ENCODE measurements at places on chromosomes 3 and 15.

DNA sequence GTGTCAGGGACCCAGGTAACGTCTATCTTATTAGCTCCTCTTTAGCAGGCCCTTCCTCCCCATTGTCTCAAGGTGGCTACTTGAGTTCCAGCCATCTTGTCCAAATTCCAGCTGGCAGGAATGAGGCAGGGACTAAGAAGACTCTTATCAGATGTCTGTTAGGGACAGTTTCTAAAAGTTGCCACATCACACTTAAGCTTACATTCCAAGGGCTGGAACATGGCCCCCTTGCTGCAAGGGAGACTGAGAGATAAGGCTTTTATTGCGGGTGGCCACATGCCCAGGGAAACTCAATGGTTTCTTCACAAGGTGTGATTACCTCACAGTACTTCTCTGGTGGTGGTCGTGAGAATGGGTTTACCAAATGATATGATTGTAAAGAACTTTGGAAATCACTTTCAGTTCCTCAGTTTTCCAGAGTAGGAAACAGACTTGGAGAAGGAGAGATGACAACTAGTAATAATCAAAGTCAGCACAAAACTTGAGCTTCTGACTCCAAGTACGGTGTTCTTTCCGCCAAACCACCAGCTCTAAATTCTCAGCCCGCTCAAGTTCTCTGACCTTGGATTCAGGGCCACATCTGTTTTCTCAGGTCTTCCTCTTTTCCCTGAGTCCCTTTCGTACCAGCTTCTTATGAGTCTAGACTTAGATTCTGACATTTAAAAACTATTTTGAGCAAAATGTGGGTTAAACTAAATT is 14.2 kb downstream of the PDIA5 start:
- no peak for DNase-seq

DNA sequence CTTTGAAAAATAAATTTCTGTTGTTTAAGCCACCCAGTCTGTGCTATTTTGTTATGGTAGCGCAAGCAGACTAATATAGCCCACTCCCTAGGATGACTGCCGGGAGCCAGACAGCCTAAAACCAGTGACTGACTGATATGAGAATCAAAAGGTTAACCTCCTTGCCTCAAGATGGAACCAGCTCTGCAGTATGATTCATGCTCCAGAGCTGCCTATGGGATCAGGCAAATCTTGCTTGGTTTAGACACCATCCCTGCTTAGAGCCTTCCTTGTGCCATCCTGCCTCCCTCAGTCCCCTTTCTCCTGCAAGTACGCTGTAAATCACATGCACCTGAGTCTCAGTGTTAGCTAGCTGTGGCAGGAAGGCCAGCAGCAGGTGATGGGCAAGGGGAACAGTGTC is 39.3 kb downstream of the TRANK1 start:
- no peak for DNase-seq

DNA sequence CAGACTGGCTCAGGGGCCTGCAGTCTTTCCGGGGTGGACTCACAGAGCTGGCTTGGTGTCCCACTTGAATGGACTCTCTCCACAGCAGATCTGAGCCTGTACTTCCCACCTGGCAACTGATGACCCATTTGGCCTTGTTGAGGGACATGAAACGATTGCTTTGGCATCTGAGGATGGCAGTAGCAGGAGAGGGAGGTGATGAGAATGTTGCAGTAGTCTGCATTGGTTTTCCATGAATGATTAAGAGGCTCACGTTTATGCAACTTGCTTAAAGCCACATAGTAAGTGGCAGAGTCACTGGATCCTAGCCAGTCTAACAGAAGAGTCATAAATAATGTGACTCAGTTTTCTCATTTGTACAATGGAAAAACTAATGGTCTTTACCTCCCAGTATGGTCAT is 21.9 kb downstream of the IL20RB start:
- DNase-seq, result no peak

DNA sequence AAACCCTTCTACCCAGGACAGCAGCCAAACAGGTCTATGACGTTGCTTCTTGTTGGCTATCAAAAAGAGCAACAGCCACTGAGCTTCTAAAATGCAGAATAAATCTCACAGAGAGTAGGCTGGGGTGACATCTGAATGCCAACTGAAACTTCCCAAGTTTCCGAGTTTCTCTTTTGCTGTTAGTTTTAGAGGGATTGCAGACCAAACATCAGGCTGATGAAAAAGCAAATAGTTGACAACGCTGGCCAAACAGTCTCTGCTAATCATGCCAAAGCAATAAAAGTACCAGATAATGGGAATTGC is 670 bp upstream of the CBLB start:
- DNase-seq, result no peak

- no peak for DNase-seq
These were observed 49.9 kb downstream of the MME start for GRCh38 chr3:155130001-155130400.

DNA sequence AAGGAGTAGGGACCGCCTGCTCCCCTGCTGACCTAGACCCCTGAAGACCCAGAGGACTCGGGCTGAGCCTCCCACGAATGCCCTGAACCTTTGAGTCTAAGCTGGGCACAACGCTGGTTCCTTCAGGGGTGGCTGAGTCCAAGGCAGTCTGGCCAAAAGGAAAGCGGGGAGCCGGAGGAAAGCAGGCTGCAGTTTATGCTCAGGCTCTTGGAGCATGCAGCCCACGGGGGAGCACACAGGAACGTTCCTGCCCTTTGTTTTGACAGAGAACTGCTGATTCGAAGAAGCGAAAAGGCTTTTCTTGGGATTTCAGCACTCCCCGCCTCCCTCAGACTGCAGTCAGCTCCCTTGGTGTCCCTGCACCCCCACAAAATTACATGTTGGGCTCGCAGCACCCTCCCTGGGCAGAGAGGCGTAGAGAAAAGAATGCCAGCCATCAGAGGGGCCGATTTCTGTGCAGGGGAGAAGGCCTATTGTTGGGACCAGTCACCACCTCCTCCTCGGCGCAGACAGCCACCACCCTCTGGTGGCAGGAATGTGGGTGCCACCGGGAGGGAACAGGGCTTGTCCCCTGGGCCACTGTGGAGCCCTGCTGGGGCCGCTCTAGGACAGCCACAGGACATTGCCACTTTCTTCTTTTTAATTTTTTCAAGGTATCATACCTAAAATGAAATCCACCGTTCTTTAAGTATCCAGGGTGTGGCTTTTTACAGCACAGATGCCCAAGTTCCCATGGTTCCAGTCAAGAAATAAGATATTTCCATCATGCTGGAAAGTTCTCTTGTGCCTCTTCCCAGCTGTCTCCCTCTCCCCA is 72.2 kb downstream of the SMAD6 start:
- DNase-seq, result peak; percentile 85

- no peak for DNase-seq
These were observed 473.7 kb downstream of the LPP start for GRCh38 chr3:188627652-188628051.

- no peak for DNase-seq
These were observed 17.8 kb downstream of the CEP19 start for GRCh38 chr3:196694202-196694638.

- no peak for DNase-seq
These were observed 43.6 kb upstream of the SRGAP3 start for GRCh38 chr3:9293076-9293475.

GRCh38 chr3:73214846-73215245 is 153.4 kb downstream of the EBLN2 start:
- DNase-seq, result no peak

GRCh38 chr15:63504979-63505841 is 817 bp downstream of the USP3 start:
- DNase-seq, result no peak

DNA sequence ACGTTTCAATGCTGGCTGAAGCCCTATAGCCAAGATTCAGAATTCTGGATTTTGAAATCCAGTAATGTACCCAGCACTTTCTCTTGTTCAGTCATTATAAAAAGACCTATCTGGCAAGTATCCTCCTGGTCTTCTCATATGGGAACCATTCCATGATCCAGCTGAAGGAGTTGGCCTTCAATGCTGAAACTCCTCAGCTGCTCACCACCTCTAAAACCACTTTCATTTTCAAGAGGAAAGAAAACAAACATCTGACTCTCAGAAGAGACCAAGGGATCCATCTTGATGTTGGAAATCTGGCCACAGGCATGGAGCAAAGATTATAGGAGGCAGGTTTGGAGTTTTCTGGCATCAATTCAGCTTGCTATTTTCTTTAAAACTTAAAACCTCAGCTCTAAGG is 235.4 kb downstream of the FMN1 start:
- no peak for DNase-seq

DNA sequence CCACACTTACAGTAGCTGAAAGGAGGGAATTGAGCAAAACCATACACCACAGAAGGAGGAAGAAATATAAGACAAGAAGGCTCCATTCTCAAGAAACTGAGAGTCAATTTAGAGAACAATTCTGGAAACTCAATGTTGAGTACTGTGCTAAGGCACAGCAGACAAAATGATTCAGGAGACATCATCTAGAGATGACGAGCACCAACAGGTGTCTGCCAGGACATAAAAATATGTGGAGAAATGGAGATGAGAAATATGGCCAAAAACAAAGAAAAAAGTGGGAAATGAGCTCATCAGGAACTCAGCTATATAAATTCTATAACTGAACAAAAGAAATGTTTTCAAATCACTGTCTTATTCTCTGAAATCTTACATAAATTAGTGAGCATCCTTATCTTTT is 343.7 kb downstream of the ERC2 start:
- no peak for DNase-seq

GRCh38 chr15:84749111-84749991 is 959 bp downstream of the ZNF592 start:
- DNase-seq, result no peak

- DNase-seq, result no peak
These were observed 54.1 kb downstream of the SRGAP3 start for GRCh38 chr3:9195390-9195789.

- DNase-seq, result no peak
These were observed 75.9 kb downstream of the BOC start for GRCh38 chr3:113287111-113287802.

- DNase-seq, result no peak
These were observed 731.6 kb downstream of the GBE1 start for GRCh38 chr3:81029861-81030260.

DNA sequence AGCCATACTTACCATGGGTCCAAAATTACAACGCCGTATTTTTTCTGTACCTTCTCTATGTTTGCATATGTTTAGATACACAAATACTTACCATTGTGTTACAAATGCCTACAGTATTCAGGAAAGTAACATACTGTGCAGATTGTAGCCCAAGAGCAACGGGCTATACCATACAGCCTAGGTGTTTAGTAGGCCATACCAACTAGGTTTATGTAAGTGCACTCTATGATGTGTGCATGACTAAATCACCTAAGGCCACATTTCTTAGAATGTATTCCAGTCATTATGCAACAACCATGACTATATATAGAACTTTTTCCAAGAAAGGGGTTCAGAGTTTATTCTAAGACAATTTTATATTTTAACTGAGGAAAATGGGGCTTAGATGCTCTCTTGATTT is 411.7 kb downstream of the MAGI1 start:
- DNase-seq, result no peak

DNA sequence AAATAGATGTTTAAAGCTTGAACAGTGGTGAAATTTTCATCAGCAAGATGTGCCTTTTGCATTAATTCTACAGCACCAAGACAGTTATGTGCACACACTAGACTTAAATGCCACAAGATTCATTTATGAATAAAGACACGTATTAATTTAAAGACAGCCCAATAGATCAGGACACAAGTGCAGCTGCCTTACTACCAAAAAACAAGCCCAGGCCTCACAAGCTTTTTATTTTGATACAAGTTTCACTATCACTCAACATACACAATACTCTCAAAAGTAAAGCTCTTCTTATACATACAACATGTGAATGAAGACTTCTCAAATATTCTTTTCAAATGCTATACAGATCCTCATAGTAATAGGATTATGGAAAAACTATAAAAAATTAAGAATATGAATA is 2.4 kb downstream of the ACAP2 start:
- DNase-seq, result no peak

- DNase-seq, result no peak
These were observed 9.3 kb downstream of the PLXNB1 start for GRCh38 chr3:48420561-48420960.

DNA sequence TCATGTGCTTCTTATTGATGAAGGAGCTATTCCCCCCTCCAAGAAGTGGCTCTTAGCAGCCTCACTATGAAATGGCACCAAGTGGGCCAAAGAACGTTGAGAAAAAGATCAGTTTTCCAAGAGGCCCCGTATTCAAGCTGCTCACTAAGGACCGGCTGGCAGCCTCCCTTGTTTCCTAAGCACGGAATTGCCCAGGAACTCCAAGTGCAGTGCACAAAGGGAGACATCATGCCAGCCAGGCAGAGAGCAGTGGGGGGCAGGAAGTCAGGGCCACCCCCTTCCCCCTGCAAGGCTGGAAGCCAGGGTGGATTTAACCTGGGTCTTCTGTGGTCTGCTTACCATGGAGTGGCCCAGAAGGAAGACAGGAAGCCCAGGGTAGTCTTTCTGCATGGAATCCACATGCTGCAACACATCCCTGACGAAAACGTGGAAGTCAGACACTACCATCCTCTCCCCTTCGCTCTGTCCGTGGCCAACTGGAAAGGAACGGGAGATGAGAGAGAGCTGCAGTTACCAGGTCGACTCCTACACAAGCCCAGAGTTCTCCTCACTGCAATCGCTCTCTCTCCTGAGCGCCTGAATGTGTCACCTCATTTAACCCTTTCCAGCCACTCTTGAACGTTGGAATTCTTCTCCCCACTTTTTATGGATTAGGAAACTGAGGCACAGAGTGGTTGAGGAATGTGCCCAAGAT is 49.5 kb downstream of the ABTB1 start:
- DNase-seq, result no peak

- no peak for DNase-seq
These were observed 52.3 kb downstream of the PCSK6 start for GRCh38 chr15:101437209-101437608.

Data from progenitor cell of endocrine pancreas (in vitro differentiated cells).